ENCODE measurements at places on chromosomes 1 and 21.

- no peak for DNase-seq
Observed at GRCh38 chr1:246959944-246960693, 28.4 kb upstream of the AHCTF1 start.

DNA sequence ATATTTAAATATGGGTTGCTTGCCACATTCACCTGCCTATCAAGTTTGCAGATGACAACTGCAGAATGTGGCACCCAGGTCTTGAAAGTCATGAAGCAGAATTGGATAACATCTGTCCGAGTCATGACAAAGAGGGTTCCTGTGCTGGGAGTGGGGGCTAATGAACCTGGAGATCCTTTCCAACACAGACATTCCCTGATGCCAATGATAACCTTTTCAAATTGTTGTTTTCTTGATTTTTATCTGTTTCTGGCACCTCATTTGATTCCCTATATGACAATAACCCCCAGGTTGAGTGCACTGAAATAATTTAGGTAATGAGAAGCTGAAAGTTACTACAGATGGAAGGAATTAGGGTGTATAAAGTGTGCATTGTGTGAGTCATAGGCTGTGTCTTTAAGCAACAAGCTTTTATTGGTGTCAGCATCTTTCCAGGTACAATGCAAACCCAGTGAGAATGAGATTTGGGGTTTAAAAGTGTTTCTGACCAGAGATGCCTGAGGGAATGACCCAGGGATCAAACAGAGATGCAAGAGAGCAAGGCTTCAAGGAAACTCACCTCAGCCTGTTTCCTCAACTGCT is 32.0 kb upstream of the IL10 start:
- no peak for DNase-seq

DNA sequence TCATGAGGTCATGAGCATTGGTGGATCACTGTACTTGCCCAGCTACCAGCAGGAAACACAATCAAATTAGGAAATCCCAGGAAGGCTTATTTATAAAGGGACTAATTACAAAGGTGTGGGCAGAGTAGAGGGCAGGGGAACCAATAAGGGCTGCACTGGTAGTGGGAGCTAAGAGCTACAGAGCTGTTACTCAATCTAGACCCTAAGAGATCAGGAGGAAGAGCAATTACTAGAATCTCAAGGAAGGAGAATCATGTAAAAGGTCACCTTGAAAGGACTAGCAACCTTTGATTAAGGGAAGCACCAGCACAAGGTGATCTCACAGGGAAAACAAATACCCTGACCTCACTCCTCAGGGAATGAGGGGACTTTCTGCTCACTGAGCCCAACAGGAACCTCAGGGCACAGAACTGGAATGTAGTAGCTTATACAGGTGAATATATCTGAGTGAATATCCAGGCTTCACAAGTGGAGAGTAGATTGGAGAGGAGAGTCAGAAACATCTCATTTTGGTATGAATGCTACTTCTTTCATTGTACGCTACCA is 66.8 kb downstream of the SAMSN1 start:
- DNase-seq, result no peak

DNA sequence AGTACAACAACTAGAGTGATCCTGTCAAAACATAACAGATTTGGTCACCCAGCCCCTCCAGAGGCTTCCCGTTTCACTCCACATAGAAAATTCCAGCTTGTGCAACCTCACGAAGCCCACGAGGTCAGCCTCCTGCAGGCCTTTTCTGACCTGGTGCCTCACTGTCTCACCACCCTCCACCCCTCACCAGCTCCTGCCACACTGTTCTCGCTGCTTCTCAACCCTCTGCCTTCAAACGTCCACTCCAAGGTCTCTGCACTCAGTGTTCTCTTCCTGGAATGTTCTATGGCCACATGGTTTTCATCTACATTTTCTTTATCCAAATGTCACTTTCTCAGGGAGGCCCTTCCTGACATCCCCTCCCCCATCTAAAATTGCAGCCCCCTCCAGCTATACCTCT is 178.9 kb downstream of the DHRS3 start:
- DNase-seq, result no peak

DNA sequence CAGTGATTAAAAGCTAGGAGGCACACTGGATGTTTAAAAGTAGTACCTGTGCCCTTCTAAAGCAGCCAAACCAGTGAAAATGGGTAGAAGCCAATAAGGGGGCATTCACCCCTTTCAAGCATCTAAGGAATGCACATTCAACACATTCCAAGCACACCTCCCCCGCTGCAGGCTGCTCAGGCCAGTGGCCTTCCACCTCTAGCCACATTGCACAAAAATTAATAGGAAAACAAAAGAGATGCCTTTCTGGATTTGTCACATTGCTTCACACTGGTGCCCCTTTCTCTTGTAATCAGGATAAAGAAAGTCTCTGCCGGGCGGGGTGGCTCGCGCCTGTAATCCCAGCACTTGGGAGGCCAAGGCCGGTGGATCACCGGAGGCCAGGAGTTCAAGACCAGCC is 834.0 kb downstream of the USP25 start:
- no peak for DNase-seq

- no peak for DNase-seq
Observed at GRCh38 chr1:155080312-155081228, 1.9 kb downstream of the EFNA3 start.

DNA sequence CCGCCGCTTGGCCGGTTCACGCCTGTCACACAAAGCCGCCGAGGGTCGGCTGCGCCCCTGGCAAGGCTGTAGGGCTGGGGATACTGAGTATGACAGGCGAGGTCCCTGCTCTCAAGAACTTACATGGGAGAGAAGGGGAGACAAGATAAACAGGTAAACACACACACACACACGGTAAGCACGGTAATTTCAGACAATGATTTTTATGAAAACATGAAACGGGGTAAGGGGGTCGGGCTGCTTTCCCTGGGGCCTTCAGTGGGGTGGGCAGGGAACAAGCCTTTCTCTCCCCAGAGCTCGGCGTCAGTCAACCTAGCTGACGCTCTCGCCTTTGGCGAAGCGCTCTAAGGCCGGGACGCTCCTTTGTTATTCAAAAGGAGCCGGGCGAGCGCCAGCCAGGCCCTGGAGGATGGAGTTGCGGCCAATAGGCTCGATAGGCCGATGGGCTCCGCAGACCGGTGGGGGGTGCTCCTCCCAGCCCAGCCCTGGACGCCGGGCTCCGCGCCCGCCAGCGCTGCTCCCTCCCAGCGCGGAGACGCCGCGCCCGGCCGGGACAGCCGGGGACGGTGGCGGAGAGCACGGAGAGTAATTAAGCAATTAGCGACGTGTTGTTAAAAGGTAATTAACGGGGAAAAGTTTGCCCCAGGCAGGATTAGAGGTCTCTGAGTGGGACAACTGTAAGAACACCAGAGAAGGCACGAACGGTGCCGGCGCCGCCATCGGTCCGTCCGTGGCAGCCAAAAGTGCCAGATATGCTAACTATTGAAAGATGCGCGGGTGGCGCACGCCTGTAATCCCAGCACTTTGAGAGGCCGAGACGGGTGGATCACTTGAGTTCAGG is 950 bp upstream of the INKA2 start:
- peak; percentile 64 for DNase-seq

DNA sequence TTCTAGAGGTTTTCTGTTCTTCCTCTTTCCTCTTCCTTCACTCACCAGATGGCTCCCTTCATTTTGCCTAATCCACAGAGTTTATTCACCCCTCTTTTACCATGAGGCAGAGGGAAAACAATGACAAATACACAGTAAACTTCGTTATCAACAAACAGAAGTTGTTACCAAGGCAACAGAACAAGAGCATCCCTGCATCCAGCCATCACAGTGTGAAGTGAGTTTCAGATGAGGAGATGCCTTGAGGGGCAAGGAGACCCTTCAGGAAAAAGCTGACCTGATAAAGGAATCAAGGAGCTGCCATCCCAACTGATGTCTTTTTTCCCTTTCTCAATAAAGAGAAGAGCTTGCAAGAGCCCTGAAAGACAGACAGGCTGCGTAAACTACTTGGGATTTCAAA is 195.3 kb downstream of the BRINP2 start:
- DNase-seq, result no peak

Measured in NCI-H2081 (cell line).